ENCODE measurements at places on chromosomes 4 and X. TPM values are rescaled to one million over a fixed set of nuclear protein-coding genes. Genes with fewer than 3 reads are reported as not detected.
A peak's percentile ranks its signal among the peaks of the same experiment; 100 is the strongest.

Gene ACSL4
- 69.6 TPM for total RNA-seq

Gene MSX1
- total RNA-seq = 0.11 TPM

Gene P2RY10
- total RNA-seq = 66.4 TPM

Gene BTK
- 0.48 TPM for total RNA-seq

Gene ZNF185
- 0.96 TPM for total RNA-seq

Gene SNCA
- 0.44 TPM for total RNA-seq

DNA sequence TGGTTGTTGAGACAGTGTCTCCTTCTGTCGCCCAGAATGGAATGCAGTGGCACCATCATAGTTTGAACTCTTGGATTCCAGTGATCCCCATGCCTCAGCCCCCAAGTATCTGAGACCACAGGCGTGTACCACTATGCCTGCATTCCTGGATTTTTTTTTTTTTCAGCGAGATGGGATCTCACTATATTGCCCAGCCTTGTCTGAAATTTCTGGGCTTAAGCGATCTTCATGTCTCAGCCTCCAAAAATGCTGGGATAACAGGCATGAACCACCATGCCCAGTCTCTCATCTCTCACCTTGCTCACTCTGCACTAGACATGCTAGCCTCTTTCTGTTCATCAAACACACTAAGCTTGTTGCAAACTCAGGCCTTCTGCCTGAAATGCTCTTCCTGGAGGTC lies 104.1 kb downstream of the UBE2K start:
- DNase-seq = no peak

DNA sequence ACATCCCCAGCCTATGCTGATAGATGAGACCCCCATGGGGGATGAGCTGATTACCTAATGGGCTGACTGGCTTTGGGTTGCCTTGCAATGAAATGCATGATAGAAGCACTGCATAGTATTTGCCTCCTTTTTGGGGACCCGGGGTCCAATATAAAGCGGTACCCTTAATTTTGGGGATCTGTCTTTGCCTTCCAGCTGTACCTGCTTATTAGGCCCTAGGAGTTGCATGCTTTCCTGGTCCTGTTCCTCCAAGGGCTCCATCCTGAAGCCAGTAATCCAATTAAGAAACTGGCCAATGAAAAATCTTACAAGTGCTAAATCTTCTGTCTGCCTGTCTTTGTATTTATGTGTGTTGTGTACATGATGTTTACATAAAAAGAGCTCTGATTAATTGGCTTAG lies 791.6 kb downstream of the TRIML1 start:
- DNase-seq = no peak

DNA sequence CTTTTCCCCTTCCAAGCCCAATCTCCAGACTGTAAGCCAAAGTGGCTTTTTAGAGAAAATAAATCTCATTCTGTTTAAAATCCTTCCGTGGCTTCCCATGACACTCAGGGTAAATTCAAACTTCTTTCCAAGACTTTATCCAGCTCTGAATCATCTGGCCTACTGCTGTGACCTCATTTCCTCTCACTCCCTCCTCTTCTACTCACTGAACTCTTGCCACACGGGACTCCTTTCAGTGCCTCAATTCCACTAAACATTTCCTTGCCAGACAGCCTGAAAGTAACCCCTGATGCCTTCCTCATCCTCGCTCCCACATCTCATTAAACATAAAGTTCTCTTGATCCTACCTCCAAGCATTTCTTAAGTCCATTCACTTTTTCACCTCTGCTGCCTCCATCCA lies 27.8 kb upstream of the RNF128 start:
- DNase-seq = no peak

GRCh38 chr4:72215198-72215597 lies 183.4 kb downstream of the NPFFR2 start:
- no peak for DNase-seq

- DNase-seq = no peak
These were observed 32.3 kb upstream of the ZFX start for GRCh38 chrX:24117258-24117657.

- no peak for DNase-seq
These were observed 46.8 kb downstream of the UCHL1 start for GRCh38 chr4:41303372-41304118.

DNA sequence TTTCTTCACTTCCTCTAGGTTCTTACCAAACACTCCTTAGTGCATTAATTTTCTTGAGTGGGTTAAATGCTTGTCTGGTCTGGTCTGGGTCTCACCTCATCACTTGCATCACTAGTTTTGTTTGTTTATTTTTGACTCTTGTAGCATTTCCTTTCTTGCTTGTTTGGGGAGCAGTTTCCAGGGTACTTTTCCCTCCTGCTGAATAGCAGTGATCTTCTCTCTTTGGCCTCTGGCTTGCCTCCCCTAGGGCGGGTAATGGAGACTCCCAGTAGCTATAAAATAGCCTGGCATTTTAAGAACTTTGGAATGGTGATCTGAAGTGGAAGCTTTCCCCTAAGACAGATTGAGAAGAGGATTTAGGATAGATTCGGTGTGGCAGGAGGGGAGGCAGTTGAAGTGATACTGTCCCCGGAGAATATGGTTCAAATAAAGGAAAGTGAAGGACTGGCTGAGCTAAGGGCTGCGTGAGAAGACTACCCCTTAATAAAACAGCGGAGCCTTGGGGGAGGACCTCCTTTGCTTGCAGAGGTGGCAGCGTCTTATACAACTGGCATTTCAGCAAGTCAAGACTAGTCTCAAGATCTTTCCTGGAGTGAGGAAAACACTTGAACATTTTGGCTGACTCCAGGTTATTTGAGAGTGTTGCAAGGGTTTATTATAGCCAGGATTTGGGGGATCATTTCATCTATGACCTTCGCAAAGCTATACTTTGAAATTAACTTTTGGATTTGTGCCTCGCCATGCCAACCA lies 190.6 kb downstream of the FRAS1 start:
- no peak for DNase-seq

- DNase-seq = no peak
These were observed 126.1 kb downstream of the INPP4B start for GRCh38 chr4:142719854-142720541.

DNA sequence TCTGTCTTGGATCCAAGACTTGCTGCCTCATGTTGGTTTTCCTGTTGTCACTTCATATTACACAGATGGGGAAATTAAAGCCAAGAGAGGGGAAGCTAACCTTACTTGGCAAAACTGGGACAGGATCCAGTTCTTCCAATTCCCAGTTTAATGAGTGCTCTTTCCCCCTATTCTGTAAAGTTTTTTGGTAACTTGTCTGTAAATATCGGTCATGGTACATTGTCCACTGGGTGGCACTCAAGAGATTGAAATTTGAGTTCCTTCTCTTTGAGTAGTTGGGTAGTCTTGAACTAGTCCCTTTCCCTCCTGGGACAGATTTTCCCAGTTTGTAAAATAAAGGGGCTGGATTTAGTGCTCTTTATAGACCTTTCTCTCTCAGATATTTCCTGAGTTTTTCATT lies 12.4 kb upstream of the EOLA2 start:
- DNase-seq = no peak

GRCh38 chrX:145735036-145735435 lies 82.6 kb upstream of the SLITRK2 start:
- DNase-seq = no peak

DNA sequence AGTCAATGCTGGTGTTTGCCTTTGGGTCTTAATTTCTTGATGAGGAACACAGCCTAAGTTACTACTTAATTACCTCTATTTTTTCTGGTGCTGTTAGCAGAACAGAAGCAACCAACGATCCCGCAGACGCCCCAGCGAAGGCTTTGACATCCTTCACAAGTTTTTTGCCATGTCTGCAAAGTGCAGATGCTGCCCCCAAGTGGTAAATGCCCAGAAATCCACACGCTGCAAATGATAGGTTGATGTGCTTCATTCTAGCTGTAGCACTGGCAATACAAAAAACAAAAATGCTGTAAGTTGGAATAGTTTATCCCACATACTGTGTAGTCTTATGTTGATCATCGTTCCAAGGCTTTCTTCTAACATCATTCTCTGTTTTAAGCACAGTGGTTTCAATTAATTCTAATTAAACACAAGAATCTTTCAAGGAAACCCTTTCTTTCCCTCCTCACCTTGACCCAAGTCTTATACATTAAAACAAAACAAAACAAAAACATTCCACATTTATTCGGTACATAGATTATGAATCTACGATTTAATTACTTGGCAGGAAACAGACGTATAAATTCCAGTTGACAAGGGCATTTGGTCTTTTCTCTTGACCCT lies 1.2 kb downstream of the PNPLA4 start:
- peak; percentile 33 for DNase-seq

DNA sequence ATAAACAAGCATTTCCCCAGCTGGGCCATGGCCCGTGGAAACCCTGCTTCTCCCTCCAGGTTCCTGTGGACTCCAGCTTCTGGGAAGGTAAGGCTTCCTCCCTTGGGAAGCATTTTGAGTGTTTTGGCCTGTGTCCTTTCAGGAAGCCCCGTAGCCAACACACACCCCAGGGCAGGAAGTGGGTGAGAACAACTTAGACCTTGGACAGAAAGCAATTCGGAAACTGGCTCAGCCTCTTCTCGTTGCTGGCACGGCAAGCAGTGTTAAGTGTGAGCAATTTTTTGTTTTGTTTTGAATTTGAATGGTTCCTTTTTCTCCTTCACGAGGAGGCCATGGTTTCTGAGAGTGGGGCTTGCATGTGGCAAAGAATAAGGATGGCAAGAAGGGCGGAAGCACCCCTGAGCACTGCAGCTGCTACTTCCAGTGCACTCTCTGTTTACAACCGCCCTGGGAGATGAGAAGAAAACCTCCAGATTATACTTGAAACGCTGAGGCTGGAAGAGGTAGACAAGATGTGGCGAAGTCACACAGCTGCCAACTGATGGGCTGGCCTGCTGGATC lies 14.1 kb upstream of the CYTL1 start:
- DNase-seq = no peak

DNA sequence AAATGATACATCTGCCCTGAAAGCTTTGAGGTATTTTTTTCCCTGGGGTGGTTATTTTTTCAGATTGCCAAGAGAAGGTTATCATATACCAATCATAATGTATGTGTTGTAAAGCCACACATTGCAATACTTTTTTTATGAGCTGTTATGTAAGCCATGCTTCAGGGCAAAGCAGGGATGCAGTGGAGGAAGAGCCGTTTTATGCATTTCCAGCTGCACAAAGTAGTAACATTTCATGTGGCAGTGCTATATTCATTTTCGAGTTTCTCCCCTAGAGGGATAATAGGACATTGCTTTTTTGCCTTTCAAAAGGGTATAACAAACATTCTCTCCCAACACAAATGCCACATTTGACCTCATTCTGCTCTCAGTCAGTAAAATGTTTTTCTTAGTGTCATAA lies 68.5 kb downstream of the GALNT7 start:
- DNase-seq = no peak

- no peak for DNase-seq
These were observed 58.5 kb downstream of the TENM3 start for GRCh38 chr4:182301736-182302135.

GRCh38 chrX:116607776-116608175 lies 145.0 kb upstream of the CT83 start:
- no peak for DNase-seq

DNA sequence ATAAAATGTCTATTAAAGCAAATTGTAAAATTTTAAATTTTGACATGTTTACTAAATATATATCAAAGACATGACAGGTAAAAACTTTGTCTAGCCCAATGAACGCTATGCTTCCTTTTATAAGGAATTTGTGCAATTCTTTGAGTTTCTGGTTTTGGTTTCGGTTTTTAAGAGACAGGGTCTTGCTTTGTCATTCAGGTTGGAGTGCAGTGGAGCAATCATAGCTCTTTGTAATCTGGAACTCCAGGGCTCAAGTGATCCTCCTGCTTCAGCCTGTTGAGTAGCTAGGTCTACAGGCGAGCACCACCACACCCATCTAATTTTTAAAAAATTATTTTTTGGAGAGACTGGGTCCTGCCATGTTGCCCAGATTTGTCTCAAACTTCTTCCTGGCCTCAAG lies 60.7 kb downstream of the BLTP1 start:
- DNase-seq = no peak

- no peak for DNase-seq
These were observed 47.0 kb downstream of the ASMT start for GRCh38 chrX:1661922-1662221.

GRCh38 chrX:118231464-118231863 lies 114.4 kb upstream of the WDR44 start:
- no peak for DNase-seq

DNA sequence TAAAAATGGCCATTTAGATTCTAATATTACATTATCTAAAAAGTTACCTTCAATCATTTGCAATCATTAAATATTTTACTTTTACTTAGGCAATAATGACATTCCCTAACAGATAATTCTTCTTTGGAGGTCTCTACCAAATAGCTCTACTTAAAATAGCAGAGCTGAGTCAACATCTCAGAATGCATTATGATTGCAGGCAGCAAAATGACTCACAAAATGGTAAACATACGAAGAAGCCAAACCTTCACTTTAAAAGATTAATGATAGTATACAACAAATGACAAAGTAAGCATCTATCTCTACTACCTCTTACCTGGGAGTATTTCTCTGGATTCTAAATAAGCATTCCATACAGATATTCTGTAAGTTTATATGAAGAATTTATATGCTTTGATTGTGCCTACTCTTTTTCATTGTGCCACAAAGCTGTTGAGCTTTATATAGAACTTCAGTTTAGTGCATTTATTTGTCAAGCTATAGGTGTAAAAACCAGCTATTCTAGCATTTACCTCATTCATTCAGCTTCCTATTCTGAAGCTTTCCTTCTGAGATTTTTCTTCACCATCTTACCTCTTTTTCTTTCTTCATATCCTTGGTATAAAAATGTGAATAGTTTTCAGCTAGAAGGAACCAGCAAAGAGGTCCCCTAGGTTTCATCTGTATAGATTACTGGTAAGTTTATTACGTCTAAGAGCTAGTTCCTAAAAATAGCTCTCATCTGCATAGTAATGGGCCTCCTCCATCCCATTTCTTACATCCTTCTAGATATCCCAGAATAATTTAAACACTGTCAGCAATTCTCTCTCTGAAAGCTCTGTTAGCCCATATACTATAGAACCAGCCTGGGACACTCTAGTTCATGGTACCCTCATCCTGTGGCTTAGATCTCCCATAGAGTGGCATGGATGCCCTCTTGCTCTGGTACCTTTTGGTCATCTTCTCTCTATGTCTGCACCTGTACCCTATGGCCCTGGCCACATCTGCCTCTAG lies 17.2 kb upstream of the SPCS3 start:
- DNase-seq = no peak

- DNase-seq = no peak
These were observed 171.1 kb downstream of the LARP7 start for GRCh38 chr4:112808001-112808400.
